AG04449 (cell line): ENCODE measurements at places on chromosomes 3 and 15.

DNA sequence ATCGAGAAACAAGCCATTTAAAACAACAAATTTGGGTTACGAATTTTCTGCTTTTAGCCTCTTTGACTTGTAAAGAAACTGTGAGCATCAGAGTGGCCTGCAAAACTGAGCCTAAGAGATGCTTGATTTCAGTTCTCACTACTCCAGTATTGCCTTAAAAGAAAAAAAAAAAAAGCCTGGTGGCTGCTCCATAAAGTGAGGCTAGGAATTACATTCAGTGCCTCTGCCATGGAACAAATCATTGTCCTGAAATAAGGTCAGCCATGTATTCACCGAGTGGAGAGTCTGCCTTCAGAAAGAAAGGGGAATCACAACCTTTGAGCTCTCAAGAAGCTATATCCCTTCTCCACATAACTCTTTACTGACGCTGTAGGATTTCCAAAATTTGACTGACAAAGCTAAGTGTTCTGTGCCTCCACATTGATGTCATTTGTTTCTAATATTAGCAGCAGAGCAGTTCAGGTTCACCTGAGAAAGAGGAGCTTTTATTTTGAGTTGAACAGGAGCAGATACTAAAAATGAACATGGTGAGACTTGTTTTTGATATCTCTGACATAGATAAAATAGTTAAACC is 137.3 kb downstream of the SSR3 start:
- no peak for DNase-seq

DNA sequence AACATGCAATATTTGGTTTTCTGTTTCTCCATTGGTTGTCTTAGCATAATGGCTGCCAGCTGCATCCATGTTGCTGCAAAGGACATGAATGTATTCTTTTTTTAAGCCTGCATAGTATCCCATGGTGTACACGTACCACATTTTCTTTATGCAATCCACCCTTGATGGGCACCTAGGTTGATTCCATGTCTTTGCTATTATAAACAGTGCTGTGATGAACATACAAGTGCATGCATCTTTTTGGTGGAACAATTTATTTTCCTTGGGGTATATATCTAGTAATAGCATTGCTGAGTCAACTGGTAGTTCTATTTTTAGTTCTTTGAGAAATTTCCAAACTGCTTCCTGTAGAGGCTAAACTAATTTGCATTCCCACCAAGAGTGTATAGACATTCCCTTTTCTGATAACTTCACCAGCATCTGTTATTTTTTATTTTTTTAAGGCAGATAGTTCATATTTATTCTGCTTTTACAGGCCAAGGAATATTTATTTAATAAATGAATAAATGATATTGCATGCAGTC is 62.4 kb upstream of the NPHP3 start:
- no peak for DNase-seq

GRCh38 chr3:494190-494589 is 297.6 kb downstream of the CHL1 start:
- DNase-seq: no peak

DNA sequence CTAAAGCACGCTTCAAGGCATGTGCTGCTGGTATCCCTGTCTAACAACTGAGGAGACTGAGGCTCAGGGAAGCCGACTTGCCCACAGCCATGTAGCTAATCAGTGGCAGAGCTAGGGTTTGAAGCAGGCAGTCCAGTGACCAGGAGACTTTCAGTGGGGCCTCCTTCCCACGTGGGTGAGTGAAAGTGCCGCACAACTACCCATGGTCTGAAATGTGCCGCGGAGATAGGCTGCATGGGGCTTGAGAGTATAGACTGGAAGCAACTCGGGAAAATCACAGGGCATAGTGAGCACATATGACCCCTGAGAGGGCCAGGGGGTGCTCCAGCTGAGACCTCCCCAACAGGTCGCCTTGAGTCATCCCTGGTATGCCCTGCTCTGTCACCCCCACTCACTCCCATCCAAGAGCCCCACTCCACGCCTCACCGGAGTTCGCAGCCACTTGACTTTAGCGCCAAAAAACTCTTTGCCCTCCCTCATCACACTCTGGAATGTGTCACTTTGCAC is 19.1 kb downstream of the FAM174B start:
- DNase-seq: no peak

DNA sequence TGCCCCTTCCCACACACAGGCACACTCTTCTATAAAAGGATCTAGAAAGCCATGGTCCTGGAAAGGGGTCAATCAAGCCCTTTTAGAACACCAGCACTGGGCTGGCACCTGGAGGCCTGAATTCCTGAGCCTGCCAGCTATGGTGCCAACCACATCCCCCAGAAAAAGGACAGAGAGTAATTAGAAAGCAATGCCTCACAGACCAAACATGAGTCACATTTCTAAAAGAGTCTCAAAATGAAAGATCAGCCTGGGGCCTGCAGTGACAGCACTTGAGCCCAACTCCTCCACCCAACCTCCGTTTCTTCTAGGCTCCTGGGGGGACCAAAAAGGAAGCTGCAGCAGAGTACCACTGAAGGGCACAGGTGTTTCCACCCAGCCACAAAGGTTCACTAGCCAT is 14.1 kb downstream of the MYLK start:
- DNase-seq: no peak

DNA sequence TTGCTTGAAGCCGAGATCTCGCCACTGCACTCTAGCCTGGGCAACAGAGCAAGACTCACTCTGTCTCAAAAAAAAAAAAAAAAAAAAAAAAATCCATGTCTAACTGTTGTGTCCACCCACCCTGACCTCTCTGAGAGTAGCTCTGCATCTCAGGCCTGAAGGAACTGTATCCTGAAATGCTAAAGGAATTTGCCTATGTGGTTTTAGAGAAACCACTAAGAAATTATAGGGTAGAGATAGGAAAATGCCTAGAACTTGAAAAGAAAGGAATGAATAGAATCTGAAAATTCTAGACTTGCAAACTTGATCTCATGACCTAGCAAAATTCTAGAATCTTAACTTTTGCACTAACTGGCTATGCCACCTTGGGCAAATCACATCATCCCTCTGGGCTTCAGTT is 217.5 kb upstream of the ROPN1 start:
- no peak for DNase-seq

DNA sequence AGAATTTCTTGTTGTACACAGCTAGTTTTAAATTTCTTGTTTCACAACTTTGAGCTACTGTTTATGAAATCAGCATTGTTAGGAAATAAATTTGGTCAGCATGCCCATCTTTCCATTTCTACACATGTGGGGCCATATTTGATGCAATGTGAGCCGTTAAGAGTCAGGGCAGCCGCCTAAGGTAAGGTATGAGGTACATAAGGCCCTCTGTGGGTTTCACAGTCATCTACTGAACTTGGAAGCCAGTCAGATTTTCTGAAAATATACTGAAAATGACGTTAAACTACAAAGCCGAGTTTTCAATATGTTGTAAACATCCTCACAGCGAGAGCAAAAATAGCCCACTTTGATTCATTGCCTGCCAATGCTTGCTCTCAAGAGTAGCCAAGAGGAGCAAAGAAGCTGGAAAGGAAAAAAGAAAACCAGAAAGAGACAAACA is 94.7 kb upstream of the PDZRN3 start:
- no peak for DNase-seq

- peak; percentile 29 for DNase-seq
Measured at GRCh38 chr3:111338059-111338698, 203.8 kb upstream of the CD96 start.

GRCh38 chr3:157574531-157574930 is 71.3 kb upstream of the VEPH1 start:
- no peak for DNase-seq

GRCh38 chr3:156037356-156037755 is 83.0 kb upstream of the KCNAB1 start:
- DNase-seq: no peak

DNA sequence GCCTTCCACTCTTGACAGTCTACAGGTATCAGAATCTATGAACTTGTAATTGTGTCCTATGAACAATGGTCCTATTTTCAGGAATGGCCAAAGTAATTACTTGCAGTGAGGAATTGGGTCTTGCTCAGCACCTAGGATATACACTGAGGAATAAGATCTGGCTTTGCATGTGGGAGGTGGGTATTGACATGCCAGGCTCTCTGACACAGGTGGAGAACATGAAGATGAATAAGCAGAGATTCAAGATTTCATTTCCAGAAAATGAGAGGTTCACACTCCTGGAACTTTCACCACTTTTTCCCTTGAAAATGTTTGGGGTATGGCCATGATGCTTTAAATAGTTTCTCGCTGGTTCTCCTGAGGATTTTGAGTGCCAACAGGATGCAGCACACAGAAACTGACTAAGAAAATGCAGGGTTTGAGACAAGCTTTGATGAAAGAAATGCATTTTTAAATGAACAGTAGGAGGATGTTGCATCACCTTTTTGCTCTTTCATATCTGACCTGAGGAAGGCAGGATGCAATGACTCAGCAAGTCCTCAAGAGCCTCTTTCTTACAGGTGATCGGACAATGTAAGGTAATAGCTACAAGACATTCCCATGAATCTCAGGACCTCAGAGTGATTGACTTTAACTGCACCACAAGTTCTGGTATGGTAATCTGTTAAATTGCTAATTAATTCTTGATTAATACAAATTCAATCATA is 3.7 kb downstream of the HRG start:
- DNase-seq: no peak

GRCh38 chr3:37861620-37862041 is at the start of gene CTDSPL:
Gene CTDSPL, plus strand, starts transcription at chr3:37861880. Its CDS starts 320 bp downstream, at chr3:37862200.
- no peak for DNase-seq

- DNase-seq: no peak
Measured at GRCh38 chr3:183360971-183361624, 67.3 kb downstream of the MCF2L2 start.

DNA sequence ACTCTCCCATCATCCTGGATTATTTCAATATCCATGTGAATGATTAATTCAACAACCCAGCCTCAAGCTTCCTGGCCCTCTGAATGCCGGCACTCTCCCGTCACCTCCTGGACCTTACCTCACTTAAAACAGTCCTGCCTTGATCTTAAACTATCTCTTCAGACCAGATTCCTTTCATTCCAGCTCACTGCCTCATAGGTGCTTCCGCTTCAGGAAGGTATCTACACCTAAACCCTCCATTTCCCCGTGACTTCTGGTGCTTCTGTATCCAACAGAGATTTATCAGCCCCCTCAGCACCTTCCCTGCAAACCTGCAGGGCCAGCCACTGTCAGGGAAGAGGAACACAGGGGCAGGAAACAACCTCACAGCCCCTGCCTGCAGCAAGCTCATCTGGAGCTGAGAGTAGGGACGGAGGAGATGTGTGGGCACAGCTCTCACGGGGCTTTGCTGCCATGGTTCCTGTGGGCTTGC is 98.9 kb upstream of the TJP1 start:
- no peak for DNase-seq

DNA sequence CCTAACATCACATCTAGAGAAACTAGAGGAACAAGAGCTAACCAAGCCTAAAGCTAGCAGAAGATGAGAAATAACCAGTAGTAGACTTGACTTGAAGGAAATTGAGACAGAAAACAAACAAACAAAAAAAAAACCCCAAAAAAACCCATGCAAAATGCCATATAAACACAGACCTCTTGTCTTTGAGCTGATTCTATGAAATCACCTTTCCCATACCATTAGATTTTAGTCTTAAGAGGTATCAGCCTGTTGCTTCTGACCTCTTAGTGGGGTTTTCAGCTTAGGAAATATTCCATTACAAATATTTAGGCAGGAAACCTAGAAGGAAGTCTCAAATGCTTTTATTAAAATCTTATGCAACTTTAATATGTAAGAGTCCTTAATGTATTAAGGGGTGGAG is 23.9 kb upstream of the ST3GAL6 start:
- no peak for DNase-seq

DNA sequence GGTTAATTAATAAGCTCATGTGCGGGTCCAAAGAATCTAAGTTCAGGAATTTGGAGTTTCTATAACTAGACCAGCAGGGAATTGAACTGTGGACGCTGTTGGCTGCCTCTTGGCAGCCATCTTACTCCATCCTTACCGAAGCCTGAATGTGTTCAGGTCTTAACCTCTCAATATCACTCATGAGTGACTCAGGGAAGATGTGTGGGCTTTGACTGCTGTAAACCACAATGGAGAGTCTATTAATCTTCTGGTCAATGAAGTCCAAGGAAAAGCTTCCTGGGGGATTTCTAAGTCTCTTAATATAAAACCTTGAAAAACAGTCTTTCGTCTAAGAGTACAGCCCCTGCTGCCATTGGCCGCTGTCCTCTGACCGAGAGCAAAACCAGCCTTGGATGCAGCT is 46.7 kb upstream of the OXTR start:
- DNase-seq: no peak

DNA sequence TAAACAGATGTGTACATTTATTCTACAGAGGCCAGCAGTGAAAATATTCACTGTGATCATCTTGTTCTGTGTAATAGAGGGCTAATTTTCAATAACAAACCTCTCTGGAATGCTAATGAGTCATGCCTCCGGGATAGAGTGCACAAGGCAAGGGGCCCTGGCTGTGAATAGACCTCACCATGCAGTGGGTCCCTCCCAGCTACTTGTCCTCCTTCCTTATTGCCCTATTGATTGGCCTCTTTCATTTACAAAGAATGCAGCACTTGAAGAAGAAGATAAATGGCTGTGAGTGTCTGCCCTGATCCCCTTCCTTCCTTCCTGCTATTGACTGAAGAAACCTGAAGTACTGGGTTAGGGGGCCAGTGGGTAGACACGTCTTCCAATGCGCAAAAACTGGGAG is 436.3 kb downstream of the WDR72 start:
- DNase-seq: no peak

GRCh38 chr3:133986311-133986710 is 43.4 kb downstream of the SLCO2A1 start:
- DNase-seq: no peak

GRCh38 chr15:76386178-76386577 is 49.6 kb downstream of the ISL2 start:
- no peak for DNase-seq

DNA sequence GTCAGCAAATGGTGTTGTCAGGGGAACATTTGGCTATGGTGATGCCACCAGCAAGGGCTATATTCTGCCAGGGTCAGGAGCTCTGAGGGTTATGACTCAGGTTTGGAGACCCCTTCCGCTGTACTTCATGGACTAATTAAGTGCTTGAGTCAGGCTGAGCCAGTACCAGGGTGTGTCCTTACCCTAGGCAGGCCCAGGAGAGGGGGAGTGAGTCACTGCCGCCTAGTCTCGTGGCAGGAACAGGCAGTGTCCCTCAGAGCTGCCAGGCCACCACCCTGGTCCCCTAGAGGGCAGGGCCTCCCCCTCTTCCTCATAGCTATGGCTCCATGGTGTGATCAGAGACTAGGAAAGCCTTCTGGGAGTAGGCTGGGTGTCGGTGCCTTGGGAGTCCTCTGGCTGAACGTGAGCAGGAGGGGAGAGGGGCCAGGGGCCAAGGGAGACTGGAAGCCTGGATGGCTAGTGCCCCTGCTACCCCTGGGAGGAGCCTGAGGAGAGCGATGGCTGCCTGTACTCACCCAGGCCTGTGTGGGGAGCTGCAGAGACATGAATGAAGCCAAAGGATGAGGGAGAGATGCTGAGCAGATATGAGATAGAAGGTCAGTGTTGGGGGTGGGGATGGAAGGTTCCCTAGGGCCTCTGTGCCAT is 10.6 kb downstream of the MAPKAPK3 start:
- no peak for DNase-seq

DNA sequence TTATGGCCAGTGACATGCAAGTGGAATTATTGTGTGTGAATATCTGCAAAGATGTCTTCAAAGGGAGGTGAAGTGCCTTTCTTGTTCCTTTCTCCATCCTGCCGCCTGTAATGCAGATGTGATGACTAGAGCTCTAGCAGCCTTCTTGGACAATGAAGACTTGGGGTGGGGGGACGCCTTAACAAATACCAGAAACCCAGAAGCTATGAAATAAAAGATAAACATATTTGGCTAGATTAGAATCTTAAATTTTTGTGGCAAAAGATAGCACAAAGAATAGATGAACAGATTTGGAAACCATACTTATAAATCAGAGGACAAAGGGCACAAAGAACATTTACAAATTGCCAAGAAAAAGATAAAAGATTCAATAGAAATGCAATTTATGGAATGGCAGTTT is 56.1 kb downstream of the AMOTL2 start:
- no peak for DNase-seq
